ENCODE measurements at places on chromosomes 4 and X.

- DNase-seq, result no peak
These were observed 48.1 kb downstream of the RPGR start for GRCh38 chrX:38279188-38279587.

DNA sequence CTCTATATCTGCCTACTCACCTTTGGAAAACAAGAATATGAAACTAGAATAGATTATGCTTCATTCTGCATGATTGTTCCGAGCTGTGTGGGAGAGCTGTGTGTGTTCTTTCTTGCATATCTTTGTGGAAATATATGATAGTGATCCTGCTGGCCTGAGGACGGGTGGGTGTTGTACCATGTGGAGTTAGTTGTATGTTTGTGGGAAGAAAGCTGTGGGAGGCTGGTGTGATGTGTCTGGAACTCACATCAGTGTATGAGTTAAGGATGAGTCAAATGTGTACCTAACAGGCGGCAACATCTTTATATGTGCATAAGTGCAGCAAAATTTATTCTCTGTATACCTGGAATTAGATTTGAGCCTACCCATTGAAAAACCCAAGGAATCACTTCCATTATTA is 208.1 kb upstream of the ADGRL3 start:
- no peak for DNase-seq

DNA sequence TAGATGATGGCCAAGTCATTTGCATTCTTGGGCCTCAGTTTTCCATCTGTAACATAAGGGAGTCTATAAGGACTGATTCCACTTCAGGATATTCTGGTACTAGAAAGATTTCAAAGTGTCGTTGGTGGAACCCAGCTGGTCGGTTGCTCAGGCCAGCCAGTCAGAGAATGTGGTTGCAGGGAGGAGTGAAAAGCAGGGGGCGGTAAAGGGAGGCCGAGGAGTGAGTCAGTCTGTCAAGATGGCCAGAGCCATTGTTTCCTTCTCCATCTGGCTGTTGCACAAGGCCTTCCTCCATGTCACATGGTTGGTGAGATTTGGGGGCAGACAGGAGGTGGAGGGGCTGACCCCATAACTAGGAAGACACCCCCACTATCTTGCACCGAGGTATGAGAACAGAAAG is 38.2 kb downstream of the STARD8 start:
- no peak for DNase-seq

- no peak for DNase-seq
These were observed 124.9 kb downstream of the PCDH7 start for GRCh38 chr4:30844861-30845582.

DNA sequence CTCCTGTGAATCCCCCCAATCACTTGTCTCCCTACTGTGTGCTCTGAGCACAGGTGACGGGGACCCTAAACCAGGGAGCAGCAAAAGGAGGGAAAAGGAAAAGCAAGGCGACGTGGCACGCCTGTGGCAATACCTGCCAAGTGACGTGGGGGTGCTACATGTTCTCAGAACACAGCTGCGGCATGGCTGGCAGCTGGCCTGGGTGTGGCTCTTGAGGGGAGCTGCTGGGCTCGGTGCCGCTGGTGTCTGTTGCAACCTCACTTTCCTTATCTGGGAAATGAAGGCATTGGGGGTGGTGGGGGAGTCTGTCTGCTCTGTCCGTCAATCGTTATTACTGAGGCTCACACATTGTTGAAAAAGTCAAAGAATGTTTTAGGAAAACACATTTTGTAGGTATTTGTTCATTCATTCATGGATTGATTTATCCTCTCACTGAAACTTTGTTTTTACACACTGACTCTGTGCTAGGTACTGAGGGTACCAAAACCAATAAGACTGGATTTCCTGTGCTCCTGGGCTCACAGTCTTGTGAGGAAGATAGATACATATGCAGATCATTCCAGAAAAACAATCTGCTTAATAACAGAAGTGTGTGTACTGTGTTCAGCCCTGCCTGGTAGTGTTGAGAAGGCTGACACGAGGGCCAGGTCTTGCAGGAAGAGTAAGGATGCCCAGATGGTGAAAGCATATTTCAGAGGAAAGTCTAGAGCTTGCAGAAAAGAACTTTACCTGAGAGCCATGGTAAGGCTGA is 217.6 kb downstream of the PTTG2 start:
- no peak for DNase-seq

DNA sequence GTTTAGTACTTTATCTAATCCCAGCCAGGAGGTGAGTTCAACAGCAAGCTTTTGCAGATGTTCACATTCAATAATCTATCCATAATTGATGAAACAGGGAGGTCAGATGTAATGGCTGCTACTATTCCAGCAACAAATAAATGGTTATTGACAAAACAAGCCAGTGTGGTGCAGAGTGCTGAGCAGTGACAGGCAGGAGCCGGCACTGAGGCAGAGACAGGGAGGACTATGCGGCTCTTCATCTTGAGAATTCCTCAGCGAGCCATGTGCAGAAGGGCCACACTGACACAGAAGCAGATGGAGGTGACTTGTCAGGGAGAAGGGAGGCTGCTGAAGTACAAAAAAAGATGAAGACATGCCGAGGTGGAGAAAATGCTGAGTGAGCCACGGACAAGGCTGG is 98.3 kb downstream of the TTC29 start:
- no peak for DNase-seq

- DNase-seq, result no peak
These were observed 25.8 kb downstream of the DOCK11 start for GRCh38 chrX:118521435-118521834.

DNA sequence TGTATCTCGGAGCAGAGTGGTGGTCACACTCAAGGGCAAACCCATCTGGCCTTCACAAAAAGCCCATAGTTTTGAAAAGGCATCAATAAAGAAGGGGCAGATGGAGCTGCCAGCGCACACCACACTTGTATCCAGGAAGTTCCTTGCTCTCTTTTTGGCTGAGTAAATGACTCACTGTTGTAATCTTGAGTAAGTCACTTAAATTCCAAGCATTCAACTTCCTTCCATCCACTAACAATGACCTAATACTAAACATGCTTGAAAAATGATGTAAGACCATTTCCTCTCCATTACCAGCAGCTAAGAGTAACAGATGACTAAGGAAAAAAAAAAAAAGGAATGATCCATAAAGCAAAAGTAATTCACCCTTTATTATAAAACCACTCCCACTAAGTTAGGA is 32.4 kb upstream of the MYOZ2 start:
- peak; percentile 95 for DNase-seq

DNA sequence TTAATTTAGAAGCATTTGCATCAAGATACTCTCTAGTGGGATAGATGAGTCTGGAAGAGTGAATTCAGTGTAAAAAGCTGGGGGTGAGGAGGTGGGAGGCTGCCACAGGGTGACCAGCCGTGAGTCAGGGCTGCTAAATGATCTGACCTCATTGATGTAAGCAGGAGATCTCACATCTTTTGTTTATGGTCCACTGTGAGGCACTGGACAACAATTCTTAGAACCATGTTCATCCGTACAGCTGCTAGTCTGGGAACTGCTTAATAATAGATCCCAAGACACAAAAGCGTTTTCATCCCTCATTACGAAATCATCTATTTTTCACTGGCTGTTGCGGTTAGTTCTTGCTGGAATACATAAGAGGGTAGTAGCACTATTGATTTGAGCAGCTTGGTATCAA is 14.1 kb downstream of the KLF3 start:
- DNase-seq, result no peak

GRCh38 chr4:48079972-48080391 is 54.1 kb downstream of the TXK start:
- no peak for DNase-seq

DNA sequence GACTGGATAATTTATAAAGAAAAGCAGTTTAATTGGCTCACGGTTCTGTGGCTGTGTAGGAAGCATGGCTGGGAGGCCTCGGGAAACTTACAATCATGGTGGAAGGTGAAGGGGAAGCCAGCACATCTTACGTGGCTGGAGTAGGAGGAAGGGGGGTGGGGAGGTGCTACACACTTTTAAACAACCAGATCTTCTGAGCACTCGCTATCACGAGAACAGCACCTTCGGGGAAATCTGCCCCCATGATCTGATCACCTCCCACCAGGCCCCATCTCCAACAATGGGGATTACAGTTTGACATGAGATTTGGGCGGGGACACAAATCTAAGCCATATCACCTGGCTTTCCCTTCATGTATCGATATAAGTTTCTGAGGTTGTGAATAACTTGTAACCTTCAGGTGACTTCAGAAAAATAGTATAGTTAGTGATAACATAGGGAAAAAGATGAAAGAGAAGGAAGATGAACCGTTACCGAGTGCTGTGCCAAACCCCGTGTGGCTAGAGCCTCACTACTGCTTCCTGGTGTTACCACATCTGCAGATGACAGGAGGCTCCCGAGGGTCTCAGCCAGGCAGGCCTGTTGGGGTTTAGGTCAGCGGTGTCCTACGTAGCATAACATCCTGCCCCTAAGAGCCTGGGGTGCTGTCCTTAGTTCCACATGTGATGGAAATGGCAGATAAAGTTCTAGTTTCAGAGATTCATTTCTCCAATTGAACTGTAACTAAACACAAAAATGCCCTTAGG is 103.5 kb downstream of the TNIP2 start:
- DNase-seq, result no peak

- DNase-seq, result no peak
These were observed 94.9 kb upstream of the NDP start for GRCh38 chrX:44068043-44068442.

DNA sequence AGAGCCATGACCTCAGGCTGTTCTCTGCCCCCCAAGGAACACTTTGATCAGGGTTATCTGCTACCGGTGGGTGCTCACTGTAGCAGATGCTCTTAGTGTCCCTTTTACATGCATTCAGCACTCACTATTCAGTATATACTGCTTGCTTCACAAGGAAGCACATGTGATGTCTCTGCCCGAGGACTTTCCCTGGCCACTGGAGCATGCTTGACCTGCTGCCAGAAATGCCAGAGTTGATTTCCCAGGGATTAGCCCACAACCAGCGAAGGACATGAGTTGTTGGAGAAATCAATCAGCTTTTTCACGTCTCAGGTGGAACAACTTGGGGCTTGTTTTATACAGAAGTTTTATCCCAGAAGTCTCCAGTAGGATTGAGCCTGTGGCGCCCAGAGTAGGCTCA is 51.2 kb upstream of the RPS6KA3 start:
- DNase-seq, result no peak

DNA sequence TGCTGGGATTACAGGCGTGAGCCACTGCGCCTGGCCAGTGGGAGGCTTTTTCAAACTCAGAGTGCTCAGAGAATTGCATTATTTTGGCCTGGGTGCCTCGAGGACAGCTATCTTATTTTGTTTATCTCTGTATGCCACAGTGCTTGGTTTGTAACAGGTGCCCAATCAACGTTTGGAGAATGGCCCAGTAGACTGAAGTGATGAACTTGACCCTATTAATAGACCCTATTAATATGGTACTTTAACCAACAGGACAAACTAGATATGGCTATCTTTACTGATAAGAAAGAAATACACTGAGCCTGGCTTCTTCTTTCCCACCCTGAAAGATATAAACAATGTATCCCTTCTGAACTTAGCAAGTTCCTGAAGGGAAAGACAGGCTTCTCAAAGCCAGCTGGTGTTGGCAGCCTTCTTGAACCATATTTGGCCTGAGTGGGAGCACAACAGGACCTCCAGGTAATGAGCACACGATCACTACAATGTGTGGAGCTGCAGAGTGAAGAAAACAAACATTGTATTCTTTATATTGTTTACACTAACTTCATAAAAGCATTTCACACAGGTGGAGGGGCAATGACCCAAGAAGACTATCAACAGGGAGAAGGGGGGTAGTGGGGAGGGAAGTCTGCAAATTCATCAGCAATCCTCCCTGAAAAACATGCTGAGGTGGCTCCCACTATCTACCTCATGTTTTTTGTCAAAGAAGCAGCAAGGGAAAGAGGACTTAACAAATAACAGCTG is 41.7 kb downstream of the PRPS1 start:
- no peak for DNase-seq

DNA sequence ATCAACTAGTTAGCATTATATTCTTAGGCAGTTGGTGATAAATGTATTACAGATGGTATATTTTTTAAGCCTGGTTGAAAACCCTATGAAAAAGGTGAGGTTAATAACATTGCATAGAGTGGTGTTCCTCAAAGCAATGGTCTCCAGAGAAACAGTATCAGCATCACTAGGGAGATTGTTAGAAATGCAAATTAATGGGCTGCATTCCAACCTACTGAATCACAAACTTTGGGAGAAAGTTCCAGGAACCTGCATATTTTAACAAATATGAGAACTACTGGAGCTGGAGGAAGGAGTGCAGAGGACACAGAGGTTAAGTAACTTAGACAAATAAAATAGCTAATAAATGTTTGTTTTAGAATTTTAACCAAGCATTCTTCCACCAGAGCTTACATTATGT is 166.9 kb upstream of the PCDH10 start:
- DNase-seq, result peak; percentile 0

DNA sequence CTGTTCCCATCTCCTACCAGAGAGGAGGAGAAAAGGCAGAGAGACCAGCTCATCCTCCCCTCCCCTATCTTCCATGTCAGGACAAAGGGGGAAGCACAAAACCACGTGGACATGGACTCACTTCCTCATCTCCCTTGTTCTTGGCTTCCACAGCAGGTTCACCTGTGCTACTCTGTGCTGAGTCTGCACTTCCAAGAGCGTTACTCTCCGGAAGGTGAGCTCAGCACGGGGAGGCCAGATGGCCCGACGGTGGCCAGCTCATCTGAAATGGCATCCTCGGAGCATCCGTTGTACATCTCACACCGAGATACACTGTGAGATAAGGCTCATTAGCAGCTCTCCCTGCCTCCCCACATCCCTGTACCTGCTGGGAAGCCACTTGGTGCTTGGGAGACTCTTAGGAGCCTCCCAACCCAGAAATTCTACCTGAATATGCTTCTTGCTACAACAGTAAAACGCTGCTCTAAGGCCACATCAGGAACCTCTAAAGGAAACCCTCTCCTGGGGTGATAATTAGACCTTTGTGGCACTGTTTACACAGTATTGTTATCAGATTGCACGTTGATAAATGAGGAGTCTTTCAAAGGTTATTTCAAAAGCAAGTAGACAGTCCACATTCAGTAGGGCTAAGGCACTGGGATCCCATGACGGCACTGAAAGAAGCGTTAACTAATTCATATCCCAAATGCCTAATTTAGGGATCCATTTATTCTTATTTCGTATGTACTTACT is 19.4 kb downstream of the LGI2 start:
- no peak for DNase-seq

DNA sequence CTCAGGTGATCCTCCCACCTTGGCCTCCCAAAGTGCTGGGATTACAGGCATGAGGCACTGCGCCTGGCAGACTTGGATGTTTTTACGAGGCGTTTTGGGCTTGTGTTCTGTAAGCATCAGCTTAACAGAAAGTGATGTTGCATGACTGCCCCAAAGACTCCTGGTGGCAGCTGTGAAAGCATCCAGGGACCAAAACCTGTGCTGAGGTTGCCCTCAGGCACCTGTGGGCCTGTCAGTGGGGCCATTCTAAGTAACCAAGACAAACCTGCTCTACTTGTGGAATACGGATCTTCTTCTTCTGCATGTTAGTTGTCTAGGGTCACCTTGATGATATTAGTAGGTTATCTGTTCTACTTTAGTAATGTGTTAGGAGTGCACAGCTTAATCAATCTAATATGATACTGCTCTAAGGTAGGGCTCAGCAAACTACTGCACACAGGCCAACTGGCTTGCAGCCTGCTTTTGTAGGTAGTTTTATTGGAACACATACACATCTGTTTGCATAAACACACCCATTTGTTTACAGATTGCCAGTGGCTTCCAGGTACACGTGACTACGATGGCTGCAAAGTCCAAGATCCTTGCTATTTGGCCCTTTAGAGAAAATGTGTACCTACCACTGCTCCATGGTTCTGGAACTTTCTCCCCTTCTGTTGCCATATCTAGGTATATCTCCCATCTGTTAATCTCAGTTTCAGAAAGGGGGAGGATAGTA is 136.7 kb downstream of the GPR143 start:
- DNase-seq, result no peak

- no peak for DNase-seq
These were observed 10.2 kb upstream of the CYTL1 start for GRCh38 chr4:5029447-5029846.

GRCh38 chr4:172709376-172709775 is 459.2 kb upstream of the GALNT7 start:
- DNase-seq, result no peak

Measured in fibroblast of skin of left biceps (primary cell).